Mesothelial cell of epicardium (in vitro differentiated cells): ENCODE measurements at places on chromosomes 5 and 9. TPM values are rescaled to one million over a fixed set of nuclear protein-coding genes. Genes with fewer than 3 reads are reported as not detected.

GRCh38 chr9:118529624-118530214 is 825.5 kb downstream of the TLR4 start:
- no peak for DNase-seq

GRCh38 chr5:98168871-98169270 is 604.6 kb upstream of the RGMB start:
- DNase-seq = no peak

- no peak for DNase-seq
Measured at GRCh38 chr9:135909371-135909770, 2.0 kb upstream of the CAMSAP1 start.

DNA sequence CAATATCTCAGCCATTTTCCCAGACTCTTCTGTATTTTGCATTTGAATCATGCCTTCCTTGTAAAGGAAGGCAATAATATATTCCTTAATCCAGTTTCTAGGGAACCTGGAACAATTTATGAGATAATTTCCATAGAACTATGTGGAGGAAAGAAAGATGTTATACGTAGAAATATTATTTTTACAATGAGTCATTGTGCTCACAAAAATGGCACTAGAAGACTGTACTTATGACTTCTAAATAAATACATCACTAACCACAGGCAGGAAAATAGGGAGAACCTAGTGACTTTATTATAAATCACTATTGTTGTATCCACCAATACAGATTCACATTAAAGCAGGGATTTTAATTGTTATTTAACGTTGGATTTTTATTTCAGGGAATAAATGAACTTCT is 87.6 kb downstream of the FBXO38 start:
- no peak for DNase-seq

- DNase-seq = no peak
Measured at GRCh38 chr9:78590068-78590467, 293.1 kb downstream of the PSAT1 start.

DNA sequence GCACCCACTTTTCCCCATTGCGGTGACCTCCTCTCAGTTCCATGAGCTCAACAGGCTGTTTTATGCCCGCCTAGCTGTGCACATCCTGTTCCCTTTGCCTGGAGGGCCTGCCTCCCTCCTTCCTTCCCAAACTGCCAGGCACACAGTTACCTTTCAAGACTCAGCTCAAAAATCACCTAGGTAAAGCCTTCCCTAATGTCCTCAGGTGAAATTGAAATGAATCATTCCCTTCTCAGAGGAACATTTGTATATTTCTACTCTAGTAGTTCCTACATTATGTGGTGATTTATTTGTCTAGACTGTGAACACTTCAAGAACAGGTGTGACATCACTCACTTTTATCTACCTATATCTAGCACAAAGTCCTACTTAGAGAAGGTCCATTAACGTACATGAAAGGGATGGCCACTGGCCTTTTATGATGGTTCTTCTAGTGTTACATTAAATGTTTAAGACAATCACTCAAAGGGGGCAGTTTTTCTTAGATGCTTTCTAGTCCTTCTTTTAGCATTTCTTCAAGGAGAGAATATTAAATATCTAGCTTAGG is 103.5 kb upstream of the EQTN start:
- DNase-seq = no peak

Gene ENG
- total RNA-seq = 7.3 to 8.5 TPM (median 8.1 TPM) in 3 replicates

Gene GRIA1
- total RNA-seq = 1.2 to 1.8 TPM (median 1.3 TPM) in 3 replicates

Gene FOXD4L3
- 0.25 TPM in 2 of 3 replicates, not detected in the other for total RNA-seq

Gene NOTCH1
- 104 to 107 TPM (median 104 TPM) in 3 replicates for total RNA-seq

Gene TAF11L12
- not detected in 3 replicates for total RNA-seq

Gene SCGB3A1
- 0.55 to 0.63 TPM in 2 of 3 replicates, not detected in the other for total RNA-seq
